ENCODE measurements at places on chromosomes 12 and 14.

DNA sequence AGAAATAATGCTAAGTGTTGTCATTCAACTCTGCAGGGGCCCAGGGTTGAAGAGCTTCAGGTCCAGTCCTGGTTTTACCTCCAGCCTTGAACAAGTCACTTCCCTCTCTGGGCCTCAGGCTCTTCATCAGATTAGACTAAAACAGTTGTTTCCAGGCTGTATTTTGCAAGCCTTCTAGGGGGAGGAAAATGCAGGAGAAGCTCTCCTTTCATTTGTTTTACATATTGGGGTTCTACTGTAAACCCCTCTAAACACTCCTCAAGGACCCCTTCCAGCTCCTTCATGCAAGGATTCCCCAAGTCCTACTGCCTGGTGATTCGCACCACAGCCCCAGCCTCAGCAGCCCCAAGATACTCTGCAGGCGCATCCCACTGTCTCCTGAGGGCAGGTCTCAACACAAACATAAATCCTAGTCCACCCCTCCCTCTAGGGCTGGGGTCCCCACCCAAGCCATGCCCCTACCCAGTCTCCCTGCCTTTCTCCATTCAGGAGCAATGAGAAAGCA lies 2.7 kb downstream of the SDR9C7 start:
- no peak for DNase-seq

DNA sequence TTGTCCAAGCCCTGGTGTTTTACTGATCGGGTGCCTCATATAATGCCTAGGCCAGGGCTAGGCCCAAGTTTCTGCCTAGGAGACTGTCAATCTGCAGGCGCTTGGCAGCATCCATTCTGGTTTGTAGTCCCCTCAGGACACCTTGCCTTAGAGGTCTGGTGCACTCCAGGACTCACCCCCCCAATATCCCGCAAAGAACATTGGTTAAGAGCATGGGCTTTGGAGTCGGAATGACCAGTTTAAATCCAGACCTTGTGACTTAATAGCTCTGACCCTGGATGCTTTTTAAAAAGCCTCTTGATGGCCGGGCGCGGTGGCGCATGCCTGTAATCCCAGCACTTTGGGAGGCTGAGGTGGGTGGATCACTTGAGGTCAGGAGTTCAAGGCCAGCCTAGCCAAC lies 60.0 kb downstream of the GALNT16 start:
- no peak for DNase-seq

DNA sequence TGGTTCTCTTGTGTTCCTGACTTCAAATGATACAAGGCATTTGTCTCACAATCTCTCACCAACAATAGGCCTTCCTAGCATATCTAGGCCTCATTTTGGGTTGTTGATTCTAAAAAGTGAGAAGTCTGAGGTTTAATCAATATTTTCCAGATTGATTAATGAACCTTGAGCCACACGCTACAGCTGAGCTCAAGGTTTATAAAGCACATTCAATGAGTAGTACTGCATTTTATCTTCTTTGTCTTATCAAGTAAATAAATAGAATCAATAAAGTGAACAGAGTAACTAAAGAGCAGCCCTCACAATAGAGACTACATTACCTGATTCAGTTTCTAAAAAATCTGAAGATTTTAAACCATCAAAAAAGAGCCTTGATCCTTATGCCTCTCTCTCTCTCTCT lies 407.5 kb upstream of the CLEC14A start:
- DNase-seq: no peak

DNA sequence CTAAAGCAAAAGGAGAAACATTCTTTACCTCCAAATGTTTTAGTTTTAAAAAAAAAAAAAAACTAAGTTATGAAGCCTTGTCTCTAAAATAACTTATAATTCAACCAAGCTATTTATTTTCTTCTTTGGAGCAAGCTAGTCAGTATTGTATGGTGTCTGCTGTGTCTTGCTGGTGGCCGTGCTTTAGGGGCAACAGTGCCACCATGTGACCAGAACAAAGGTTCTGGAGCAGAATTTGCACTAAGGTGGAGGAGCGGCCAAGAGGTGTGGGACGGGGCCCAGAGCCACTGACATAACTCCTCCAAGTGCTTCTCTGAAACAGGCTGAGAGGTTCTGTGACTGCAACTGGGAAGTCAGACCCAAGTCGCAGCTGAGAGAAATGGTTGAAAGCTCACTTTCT lies 4.5 kb downstream of the FICD start:
- no peak for DNase-seq
